PC-9 (cell line): ENCODE measurements at places on chromosomes 6 and 20. TPM values are rescaled to one million over a fixed set of nuclear protein-coding genes. Genes with fewer than 3 reads are reported as not detected.

DNA sequence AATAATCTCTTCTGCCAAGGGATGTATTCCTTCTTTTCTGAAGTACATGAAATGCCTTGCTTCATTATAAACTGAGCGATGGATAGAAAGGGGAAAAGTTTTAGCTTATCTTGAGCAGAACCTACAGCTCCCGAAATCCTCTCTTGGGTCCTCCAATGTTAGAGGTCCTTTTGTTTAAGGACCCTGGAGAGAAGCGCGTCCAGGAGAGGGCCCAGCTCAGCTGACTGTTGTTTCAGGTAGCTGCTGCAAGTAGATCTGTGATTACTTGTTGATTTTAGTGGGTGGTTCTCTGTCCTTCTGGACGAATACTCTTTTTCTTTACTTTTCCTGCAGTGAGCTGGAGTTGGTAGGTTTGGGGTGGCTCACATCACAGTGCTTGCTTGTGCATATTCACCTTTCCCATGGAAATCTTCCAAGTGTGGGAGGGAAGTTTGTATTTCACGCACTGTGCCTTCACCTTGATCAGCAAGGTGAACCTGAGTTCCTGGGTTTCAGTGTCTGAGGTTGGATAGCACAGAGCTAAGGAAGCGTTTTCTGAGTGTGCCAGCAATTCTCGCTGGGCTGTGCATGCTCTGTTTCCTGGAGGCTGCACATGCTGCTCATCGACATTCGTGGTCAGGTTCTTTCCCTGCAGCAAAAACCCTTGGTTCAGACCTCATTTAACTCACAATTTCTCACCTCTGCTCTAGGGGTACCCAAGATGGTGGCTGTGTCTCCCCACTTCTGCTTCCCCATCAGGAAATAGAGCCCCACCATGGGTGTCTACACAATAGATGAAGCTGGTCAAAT lies 176.3 kb downstream of the JARID2 start:
- DNase-seq, result no peak

- no peak for DNase-seq
Measured at GRCh38 chr6:63904650-63905248, 269.1 kb downstream of the PHF3 start.

GRCh38 chr20:9301129-9302090 lies 213.0 kb upstream of the LAMP5 start:
- DNase-seq, result peak; percentile 62

GRCh38 chr20:50481741-50482140 lies 28.4 kb upstream of the PTPN1 start:
- DNase-seq, result no peak

GRCh38 chr6:17771609-17772008 lies 64.9 kb upstream of the NUP153 start:
- DNase-seq, result no peak

- DNase-seq, result no peak
Measured at GRCh38 chr6:63565727-63566596, 6.3 kb upstream of the LOC128125822 start.

DNA sequence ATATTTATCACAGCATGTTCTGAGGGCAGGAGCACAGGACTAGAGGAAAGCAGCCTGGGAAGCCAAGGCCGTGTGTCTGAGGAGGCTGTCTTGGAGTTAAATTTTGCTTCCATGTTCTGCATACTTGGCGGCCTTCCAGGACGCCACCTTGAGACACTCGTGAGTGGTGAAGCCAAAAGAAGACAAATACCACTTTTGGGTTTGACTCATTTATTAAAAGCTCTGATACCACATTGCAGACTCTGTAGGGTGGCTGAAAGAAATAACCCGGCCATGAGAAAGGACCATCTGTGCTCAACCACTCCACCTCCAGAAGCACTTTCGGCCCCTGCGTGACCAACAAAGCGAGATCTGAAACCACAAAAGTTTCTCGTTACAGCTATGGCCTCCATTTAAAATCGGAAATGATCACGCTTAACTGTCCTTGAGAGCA lies 120.0 kb downstream of the TMEM242 start:
- DNase-seq, result no peak

- peak; percentile 57 for DNase-seq
Measured at GRCh38 chr6:55276745-55277530, 50.3 kb upstream of the GFRAL start.

The GSTA3 gene
- not detected in 2 replicates for total RNA-seq
